Stimulated activated CD8-positive, alpha-beta memory T cell treated with anti-CD3 and anti-CD28 coated beads, Interleukin-7, amount 100 ng/mL, for 1 hour (primary cell): ENCODE measurements at places on chromosomes 16 and 17.

DNA sequence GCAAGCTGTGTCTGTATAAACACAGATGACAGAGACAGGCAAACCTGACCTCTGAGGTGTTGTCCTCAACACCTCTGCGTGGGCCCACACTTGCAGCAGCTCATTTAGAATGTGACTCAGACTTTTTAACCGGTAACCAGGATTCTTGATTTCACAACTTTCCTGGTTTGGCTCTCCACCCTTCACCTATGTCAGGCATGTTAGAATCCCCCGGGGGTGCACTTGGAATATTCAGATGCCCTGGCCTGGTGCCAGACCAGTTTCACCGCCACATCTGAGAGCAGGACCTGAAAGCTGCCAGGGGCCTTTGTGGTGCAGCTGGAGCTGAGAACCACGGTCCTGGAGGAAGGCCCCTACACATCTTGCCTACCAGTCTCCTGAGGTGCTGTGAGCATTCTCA, 4.8 kb downstream of the DHODH start:
- no peak for DNase-seq

DNA sequence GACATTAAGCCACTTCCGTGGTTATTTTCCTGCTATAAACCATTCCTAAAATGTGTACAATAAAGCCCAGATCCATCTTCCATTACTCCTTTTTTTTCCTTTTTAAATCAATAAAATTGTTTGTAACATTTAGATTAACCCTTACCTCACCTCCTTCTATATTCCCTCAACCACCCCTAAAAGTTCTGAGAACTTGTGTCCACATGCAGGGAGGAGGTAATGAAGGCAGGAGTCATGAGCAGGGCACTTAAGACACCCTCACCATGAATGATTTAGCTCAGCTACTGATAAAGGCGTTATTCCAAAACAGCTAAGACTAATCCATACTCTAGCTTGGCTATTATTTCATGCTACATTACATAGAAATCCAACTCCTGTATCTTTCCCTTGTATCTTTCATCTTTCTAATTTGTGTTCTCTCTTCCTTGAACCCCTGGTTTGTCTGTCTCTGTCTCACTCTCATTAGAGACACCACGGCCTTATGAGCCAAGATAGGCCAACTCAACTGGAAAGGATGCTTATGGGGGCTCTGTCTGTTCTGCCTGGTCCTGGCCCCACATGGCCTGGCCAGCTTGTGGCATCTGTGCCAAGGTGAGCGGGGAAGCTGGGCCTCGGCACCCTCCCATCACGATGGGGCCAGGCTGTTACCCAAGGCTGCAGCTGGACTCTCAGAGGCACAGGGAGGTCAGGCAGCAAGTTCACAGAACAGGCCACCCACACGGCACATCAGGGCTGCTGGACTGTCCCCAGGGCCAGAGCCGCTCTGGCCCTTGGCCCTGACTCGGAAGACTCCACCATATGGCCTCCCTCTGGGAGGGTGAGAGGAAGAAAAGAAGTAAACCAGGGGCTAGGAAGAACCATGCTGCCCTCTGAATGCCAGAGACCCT, 294.4 kb downstream of the SOX9 start:
- no peak for DNase-seq

DNA sequence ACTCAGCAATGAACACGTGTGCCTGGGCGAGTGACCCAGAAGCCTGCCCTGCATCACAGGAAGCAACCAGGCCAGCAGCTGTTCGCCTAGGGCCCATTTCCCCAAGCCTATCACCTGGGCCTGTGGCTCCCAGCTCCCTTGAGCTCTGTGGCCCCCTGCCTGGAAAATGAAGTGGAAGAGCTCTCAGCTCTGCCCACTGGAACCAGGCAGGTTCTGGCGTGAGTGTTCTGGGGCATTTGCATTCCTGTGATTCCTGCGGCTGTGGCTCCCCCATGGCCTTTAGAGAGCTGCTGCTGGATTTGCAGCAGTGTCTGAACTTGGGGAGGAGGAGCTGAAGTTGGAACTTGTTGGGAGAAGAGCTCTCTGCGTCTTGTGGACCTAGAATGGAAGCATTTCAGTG, 22.8 kb downstream of the PGS1 start:
- DNase-seq, result no peak

DNA sequence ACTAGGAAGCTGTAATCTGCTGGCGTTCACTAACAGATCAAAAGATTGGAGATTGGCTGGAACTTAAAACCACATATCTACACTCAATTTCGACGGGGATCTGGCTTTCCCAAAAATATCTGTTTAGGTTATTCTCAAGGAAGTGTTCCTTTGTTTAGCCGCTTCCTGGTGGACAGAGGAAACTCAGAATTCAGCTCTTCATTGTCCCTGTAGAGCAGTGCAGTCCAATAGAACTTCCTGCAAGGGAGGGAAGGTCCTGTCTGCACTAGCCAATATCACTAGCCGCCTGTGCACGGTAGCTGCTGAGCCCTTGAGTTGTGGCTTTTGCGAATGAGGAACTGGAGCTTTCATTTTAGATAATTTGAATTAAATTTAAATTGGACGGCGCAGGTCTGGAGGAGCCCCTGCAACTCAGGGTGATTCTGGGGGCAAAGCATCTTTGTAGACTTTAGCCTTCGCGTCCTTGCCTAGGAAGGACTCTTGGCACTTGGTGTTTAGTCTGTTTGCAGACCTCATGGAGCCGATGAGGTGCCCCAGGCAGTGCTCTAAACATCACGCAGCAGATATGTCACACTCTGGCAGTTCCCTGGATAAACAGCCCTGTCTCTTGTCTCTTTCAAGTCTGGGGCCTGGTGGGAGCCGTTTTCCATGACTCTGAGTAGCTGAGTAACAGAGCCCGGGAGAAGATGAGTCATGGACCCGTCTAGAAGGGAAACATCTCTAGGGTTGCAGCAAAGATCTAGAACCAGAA, 122.2 kb downstream of the CCDC182 start:
- DNase-seq, result no peak

DNA sequence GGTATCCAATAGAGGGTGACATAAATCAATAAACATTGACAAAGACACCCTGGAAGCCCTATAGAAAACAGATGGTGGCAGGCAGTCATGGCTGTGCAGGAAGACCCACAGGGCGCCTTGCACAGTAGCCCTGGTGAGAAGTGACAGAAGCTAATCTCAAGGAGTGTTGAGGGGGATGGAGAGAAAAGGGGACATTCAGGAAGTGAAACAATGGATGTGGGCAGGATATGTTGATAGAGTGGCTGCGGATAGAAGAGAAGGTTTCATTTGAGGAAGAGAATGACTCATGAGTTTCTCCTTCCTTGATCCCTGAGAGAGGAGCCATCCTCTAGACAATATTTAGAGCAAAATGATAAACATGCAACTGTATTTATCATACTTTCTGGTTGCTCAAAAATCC, 468.8 kb upstream of the HSBP1 start:
- no peak for DNase-seq

GRCh38 chr16:4583906-4584305, 27.8 kb downstream of the C16orf96 start:
- DNase-seq, result no peak

- DNase-seq, result no peak
Observed at GRCh38 chr16:11602321-11602720, 15.6 kb upstream of the LITAF start.

DNA sequence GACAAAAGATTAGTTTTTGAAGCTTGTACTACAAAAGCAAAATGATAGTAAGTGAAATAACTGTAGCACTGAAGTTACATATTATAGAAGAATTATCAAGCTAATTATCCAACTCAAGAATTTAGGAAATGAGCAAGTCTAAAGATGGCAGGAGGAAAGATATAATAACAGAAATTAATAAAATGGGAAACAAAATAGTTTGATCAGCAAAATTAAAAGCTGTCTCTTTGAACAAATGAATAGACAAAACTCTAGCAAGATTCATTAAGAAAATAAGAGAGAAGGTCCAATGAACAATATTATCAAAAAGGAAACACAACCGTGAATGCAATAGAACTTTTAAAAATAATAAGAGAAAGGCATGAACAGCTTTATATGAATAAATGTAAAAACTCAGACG, 224.3 kb upstream of the IRX5 start:
- DNase-seq, result no peak

DNA sequence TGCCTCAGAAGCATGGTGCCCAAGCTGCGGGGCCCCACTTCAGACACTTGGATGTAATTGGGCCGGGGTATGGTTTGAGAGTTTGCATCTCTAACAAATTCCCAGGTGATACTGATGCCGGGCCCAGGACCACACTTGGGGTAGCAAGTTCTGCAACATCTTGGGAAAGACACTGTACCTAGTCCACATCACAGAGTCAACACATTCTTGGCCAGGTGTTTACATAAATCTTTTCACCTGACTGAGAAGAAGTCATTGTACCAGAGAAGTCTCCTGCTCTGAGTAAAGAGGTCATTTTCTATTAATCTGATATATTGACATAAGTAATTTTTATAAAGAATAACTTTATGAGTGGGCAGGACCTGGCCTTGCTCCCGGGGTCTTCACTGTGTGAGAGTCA, 27.5 kb downstream of the GPT2 start:
- DNase-seq, result no peak

- no peak for DNase-seq
Observed at GRCh38 chr16:70494202-70494770, 29.1 kb downstream of the COG4 start.

DNA sequence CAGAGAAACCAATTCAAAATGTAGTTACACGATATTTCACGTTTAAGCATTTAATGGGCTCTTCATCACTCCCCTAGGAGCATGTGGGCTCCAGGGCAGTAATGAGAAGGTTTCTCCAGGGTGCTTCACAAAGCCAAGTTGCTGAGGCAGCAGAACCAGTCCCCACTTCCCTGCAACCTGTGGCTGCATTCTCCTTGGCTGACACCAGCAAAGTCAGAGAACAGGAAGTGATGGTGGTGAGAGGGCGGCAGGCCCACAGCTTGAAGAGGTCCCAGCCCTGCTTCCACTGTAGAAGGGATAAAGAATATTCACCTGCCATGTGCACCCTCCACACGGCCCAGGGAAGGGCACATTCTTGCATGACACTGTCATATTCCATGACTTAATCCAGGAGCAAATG, 133.2 kb downstream of the CBLN1 start:
- no peak for DNase-seq

- DNase-seq, result no peak
Observed at GRCh38 chr16:12459391-12460063, 344.2 kb downstream of the CPPED1 start.

DNA sequence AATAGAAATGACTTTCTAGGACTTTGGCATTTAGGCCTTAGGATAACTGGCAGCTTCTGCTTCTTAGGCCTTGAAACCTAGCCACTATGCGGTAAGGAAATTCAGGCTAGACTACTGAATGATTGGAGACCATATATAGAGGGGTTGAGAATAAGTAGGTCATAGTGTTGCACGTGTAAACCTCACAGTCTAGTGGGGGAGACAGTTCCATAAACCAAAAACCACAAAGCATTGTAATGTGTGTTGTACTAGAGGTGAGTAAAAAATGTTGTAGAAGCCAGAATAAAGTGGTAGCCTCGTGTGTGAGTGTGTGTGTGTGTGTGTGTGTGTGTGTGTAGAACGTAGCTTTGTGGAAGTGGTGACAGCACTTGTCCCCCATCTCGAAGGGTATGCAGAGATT, 188.5 kb downstream of the MAP2K6 start:
- DNase-seq, result no peak

GRCh38 chr16:35184356-35184870, 1725.0 kb downstream of the TP53TG3F start:
- DNase-seq, result no peak

GRCh38 chr16:3076577-3076976, 11.1 kb downstream of the IL32 start:
- no peak for DNase-seq

GRCh38 chr17:64073771-64074703, 53.6 kb upstream of the ICAM2 start:
- no peak for DNase-seq

DNA sequence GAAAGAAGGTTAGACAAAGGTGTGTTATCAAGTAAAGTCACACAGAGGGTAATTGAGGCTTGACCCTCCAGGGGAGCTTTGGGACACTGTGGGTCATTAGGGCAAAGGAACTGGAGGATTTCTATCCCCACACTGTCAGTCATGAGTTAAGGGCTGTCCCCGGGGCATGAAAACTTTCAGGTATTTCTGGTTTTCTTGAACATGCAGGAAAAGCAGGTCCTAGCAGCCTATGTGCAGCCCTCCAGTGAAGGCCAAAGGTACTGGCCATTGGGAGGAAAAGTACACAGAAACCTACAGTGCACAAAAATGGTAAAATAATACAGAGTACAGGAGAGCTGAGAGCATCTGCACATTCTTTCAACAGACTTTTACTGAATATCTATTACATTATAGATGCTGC, 44.4 kb upstream of the SCNN1B start:
- no peak for DNase-seq

DNA sequence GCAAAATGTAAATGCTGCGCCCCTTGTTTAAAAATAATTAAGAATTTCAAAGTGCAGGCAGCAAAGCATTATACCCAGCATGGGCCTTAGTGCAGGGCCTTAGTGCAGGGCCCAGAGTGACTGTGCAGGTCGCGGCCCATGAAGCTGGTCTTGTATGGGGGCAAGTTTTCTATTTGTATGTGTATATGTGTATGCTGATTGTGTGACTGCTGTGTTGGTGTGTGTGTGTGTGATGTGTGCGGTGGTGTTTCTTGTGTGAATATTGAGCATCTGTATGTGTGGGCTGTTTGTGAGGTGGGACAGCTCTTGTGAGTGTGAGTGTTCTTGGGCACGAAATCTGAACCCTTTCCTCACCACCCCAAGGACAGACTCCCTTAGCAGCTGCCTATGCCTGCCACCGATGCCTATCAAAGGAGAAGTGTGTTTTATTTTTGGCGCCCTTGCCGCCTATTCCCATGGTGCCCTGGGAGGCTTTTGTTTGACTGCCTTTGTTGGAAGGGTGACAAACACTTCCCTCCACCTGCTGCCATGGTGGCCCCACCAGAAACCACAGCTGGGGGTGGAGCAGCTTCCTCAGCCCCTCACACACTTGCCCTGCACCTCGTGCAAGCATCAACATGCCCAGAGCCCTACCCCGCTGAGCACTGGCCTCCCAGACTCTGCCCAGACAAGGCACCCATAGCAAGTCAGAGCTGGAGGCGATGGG, 18.0 kb downstream of the CCR7 start:
- no peak for DNase-seq

DNA sequence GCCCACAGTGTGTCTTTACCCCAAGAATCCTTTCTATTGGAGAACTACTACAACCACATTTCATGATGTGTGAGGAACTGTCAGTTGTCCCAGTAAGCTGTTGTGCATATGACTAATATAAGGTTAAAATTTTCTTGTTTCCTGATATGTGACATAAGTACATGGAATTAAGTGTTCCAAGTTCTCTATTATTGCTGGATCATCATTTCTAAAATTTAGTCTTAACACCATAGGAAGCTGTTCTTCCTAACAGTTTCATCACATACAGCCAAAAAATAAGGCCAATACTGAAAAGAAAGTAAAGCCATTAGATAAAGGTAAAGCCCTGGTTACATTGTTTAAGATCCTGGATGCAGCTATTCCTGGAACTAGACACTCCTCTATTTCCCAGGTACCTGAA, 620.9 kb upstream of the CDH8 start:
- DNase-seq, result no peak
